Activated CD4-positive, alpha-beta memory T cell treated with anti-CD3 and anti-CD28 coated beads for 36 hours (primary cell): ENCODE measurements at places on chromosomes 5 and 9. TPM values are rescaled to one million over a fixed set of nuclear protein-coding genes. Genes with fewer than 3 reads are reported as not detected.

The PALM2AKAP2 gene
- total RNA-seq: not detected

The TRIM36 gene
- total RNA-seq: not detected

The GABRA1 gene
- total RNA-seq: not detected

The MARCOL gene
- total RNA-seq: not detected

The HBEGF gene
- 23.5 TPM for total RNA-seq

The TRPM3 gene
- not detected for total RNA-seq
